ENCODE measurements at places on chromosomes 7 and 10.

DNA sequence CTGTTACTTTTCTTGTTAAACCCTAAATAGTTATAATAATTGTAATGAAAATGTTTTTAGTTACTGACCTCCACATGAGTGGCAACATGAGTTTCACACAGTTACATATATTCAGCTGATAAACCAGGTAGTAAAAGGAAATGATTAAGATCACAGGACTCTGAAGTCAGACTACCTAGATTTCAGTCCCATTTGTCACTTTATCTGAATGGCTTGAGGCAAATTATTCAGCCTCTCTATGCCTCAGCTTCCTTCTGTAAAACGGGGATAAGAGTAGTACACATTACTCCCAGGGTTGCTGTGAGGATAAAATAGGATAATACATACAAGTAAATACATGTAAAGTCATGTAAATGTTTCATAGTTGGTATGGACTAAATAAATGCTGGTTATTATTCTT, 254.3 kb upstream of the LRRTM3 start:
- DNase-seq, result no peak

DNA sequence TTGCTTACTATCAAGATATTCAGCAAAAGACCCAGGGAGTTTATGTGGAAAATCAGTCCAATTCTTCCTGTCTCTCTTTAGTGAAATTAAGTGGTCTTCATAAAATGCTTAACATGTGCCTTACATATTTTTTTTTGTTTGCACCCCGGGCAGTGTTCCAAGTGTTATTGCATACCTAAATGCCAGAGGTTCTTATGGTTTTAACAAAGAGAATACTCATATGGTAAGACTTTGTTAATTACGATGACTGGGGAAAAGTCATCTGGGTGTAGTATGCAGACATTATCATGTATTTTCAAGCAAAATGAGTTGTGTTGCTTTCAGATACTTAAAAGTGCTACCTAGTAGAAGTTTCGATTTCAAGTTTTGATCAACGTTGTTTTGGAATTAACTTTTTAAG, 82.6 kb downstream of the PRKG1 start:
- no peak for DNase-seq

DNA sequence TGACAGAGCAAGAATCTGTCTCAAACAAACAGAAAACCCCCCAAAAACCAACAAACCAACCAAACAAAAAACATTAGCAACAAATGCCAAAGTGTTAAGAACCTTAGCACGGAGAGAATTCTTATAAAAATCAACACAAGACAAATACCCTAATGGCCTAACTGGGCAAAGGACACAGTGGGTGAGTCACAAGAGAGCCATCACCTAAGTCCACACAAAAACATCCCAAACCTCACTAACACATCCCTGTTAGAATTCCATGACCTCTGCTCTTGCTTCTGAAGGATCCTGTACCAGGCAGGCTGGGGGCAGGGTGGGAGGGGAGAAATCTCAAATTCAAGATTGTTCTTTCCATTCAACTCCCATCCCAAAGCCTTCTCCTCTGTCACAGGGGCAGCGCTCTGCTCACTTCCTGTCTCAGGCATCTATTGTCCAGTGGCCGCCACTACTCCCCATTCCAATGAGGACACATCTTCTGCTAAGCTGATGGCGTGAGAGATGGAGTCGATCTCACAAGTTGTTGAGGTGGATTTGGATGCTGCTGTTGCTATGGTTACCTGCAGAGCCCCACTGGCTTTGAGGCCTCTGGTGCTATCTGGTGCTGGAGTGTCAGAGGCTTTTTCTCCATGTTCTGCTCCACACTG, 9.2 kb downstream of the IL15RA start:
- DNase-seq, result no peak

- no peak for DNase-seq
Observed at GRCh38 chr7:114533131-114533530, 118.5 kb downstream of the FOXP2 start.

- no peak for DNase-seq
Observed at GRCh38 chr7:32648408-32649156, 153.3 kb downstream of the AVL9 start.

DNA sequence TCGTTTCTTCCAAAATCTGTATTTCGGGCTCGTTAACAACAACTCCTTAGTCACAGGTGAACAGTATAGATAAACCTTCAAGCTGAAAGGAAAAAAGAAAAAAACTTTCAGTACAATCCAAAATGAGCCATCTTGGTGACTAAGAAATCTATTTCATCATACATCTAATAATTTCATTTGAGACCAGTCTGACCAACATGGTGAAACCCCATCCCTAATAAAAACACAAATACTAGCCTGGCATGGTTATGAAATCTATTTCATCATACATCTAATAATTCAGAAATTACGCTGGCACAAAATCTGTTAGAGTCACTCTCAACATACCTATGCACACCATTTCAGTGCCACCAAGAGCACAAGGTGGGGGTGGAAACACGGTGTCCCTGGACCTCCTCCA, 8.8 kb downstream of the DCLRE1C start:
- no peak for DNase-seq
